ENCODE measurements at places on chromosomes 7 and 10.

DNA sequence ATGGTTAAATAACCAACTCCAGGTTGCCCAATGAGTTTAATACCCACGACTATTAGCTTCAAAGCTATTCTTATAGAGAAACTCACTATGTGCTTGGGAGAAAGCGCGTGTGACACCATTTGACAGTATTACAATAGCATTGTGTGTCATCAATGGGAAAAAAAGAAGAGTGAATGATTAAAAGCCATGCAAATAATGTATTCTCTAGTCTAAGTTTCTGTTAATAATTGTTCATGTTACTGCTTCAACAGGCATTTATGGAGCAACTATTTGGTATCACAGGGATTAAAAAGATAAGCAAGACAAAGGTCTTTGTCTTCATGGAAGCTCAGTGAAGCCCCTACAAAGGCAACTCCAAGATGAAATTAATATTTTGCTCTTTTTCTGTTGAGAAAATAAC, 47.2 kb downstream of the CAV1 start:
- no peak for DNase-seq

DNA sequence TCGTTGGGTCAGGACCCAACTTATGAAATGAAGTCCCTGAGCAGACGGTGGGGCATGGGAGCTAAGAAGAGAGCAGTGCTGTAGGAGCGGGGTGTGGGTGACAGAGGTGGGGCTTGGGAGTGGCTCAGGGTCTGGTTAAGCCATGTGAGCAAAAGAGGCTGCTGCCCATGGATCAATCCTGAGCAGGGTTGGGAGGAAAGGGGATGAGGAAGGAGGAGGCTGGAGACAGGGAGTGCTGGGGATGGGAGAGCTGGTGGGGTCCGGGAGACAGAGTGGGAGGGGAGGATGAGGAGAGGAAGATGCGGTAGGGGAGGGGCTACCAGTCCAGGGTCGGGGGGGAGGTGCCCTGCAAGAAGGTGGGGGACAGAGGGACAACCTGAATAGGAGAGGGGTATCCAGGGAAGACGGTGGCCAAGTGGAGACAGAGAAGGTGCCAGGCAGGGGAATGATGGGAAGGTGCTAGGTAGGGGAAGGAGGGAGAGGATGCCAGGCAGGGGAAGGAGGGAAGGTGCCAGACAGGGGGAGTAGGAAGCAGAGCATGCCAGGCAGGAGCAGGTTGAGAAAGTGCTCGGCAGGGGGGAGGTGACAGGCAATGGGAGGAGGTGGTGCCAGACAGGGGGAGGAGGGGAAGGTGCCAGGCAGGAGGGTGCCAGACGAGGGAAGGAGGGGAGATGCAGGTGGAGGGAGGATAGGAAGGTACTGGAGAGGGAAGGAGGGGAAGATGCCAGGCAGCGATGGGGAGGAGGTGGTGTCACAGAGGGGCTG, 27.5 kb upstream of the SMARCD3 start:
- no peak for DNase-seq

GRCh38 chr7:26172048-26172447, 20.1 kb downstream of the NFE2L3 start:
- DNase-seq = no peak

- DNase-seq = no peak
Measured at GRCh38 chr10:26413375-26413774, 24.8 kb upstream of the APBB1IP start.

DNA sequence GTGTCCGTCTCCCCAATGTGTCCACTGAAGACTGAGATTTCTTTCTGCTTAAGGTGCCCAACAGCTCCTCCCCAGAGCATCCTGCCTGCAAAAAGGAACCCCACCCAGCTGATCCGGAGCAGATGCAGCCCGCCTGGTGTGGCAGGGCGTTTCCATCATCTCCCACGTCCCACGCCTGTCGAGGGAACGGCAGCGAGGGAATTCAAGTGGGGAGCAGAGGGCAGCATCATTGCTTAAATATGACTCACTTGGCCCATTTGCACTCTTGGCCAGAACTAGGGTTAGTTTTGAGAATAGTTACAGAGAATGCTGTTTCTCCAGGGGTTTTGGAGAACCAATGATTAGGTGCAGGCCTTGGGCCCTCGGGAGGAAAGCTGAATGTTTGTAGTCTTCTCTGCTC, 20.8 kb downstream of the VWA2 start:
- DNase-seq = peak; percentile 63

- DNase-seq = no peak
Measured at GRCh38 chr7:110760341-110760740, 330.6 kb upstream of the LRRN3 start.

- DNase-seq = no peak
Measured at GRCh38 chr7:94080551-94080950, 76.4 kb upstream of the BET1 start.

- DNase-seq = no peak
Measured at GRCh38 chr10:62430881-62431280, 56.7 kb downstream of the ZNF365 start.

- DNase-seq = no peak
Measured at GRCh38 chr10:100522945-100523344, 3.3 kb upstream of the SEC31B start.

GRCh38 chr10:45553613-45554012, 119.0 kb downstream of the ZFAND4 start:
- DNase-seq = no peak

DNA sequence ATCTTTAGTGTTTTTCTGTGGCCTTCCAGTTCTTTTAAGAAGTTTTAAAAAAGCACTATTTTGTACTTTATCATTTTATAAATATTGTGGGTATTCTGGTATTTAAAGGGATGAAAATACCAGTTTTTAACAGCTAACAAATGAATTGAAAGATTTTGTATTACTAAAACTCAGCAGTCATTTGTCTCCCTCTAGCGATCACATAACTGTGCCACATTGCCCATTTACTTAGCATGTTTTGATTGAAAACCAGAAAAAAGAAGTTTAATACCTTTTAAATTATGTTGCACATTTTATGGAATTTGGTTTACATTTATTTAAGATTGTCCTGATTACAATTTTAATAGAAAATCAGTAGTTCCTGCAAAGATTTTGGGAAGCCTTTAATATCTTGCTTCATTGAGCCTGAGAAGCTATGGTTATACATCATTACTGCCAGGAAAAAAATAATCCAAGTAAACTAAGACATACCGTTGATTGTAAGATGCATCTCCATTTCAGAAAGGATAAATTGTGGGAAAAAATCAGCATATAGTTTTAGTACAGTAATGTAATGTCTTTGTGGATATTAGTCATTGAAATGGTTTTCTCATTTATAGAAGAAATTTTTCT, 34.9 kb downstream of the TAX1BP1 start:
- no peak for DNase-seq

- DNase-seq = no peak
Measured at GRCh38 chr10:12027539-12027938, 15.1 kb downstream of the UPF2 start.

GRCh38 chr10:79929409-79929904, 19.4 kb downstream of the SFTPD start:
- DNase-seq = peak; percentile 35

All from GM04504 (cell line).